ENCODE measurements at places on chromosomes 16 and 17. TPM values are rescaled to one million over a fixed set of nuclear protein-coding genes. Genes with fewer than 3 reads are reported as not detected.

GRCh38 chr16:73062743-73063733 lies 15.1 kb upstream of the ZFHX3 start:
- peak overlapping the region; percentile 43 for H3K4me3 ChIP-seq
- no peaks in the 10 kb centered on the region for H3K27me3 ChIP-seq
- peak; percentile 48 for DNase-seq
- H3K4me1 ChIP-seq: peaks cover 33% of the 10 kb centered on the region

DNA sequence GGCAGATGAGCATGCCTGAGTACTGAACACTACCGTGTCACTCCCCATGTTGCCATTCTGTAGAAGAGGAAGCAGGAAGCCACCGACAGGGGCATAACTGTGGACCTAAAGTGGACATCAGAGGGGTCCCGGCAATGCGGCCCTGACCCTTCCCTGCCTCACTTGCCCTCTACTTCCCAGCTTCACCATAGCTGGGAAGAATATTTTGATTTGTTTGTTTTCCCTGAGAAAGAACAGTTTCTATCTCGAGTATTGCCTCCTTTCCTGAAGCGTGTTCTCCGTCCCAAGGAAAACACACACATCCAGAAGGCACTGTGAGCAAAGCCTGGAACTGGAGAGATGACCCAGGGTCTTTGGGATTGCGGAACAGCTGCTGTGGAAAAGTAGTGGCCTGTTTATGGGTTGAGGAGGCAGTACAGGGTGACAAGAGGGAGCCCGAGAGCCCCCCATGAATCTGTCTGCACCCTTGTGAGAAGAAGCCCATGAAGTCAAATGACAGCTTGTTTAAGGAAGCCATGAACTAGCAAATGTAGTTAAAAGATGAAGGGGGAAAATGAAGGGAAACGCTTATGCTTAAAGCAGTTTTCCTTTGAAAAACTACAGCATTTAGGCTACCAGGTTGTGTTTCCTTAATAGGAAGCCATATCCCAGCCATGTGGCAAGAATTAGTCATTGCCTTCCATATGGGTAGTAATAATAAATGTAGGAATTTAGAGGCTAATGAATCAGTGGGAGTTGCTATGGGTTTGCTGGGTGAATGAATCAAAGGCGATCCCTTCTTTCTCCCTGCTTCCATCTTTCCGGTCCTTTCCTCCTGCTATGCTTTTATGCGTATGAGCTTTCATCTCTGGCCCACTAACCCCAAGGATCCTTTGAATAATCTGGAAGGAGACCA lies 90.0 kb upstream of the TBX2 start:
- H3K4me1 ChIP-seq: peaks cover 42% of the 10 kb centered on the region
- no peak overlapping the region for H3K4me3 ChIP-seq
- H3K36me3 ChIP-seq: no peaks in the 10 kb centered on the region
- H3K27me3 ChIP-seq: no peaks in the 10 kb centered on the region

DNA sequence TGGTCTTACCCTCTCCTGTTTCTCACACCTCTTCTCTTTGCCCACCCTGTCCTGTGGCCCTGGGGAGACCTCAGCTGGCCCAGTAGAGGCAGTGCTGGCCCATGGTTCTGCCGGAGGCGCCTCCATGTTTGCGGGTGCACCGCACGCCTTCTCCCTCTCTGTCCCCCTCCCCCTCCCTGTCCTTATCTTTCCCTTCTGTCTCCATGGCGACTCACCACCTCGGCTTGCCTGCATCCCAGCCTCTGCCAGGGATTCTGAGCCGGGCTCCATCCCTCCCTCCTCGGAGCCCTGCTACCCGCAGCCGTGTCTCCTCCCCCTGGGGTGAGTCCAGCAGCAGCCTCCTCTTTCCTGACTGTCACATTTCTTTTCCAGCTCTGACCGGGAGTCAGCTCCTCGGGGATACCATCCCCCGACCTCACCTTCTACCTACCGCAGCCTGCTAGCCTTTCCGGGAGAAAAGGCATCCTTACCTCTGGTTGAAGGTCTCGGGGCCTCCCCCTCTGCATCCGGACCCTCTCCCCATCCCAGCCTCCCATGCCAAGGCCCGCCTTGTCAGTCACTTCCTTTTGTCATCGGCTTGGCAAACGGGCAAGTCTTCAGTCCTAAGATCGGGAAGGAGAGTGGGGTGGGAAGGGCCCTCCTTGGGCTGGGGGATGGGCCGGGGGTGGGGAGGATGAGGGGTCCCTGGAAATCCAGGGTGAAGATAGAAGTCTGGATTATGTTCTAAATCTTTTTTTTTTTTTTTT lies at the start of gene RNF112:
TSS of gene RNF112 (plus strand) at position 358 of the 746 bp plus-strand sequence. CDS start at position 535, 177 bp downstream.
- peaks cover 6% of the 10 kb centered on the region for H3K4me1 ChIP-seq
- H3K36me3 ChIP-seq: no peaks in the 10 kb centered on the region
- H3K27me3 ChIP-seq: no peaks in the 10 kb centered on the region
- peak; percentile 67 for DNase-seq

DNA sequence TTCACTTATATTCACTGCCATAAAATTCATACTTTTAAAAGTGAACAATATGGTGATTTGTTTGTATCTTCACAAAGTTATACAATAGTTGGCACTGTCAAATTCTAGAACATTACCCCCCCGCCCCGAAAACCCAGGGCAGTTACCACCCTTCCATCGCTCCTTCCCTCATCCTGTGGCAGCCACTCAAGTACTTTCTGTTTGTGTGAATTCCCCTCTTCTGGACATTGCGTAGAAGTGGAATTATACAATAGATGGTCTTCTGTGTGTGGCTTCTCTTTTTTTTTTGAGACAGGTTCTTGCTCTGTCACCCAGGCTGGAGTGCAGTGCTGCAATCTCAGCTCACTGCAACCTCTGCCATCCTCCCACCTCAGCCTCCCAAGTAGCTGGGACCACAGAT lies 58.6 kb downstream of the SPECC1 start:
- DNase-seq: no peak
- H3K27ac ChIP-seq: no peak overlapping the region
- H3K27me3 ChIP-seq: no peaks in the 10 kb centered on the region
- H3K36me3 ChIP-seq: no peaks in the 10 kb centered on the region
- H3K4me1 ChIP-seq: peaks cover 18% of the 10 kb centered on the region

GRCh38 chr17:40555296-40556190 lies 9.7 kb downstream of the CCR7 start:
- no peaks in the 10 kb centered on the region for H3K27me3 ChIP-seq
- H3K27ac ChIP-seq: no peak overlapping the region
- H3K4me1 ChIP-seq: peaks cover 52% of the 10 kb centered on the region
- no peak for DNase-seq
- no peak overlapping the region for H3K4me3 ChIP-seq
- H3K36me3 ChIP-seq: no peaks in the 10 kb centered on the region

- H3K27me3 ChIP-seq: no peaks in the 10 kb centered on the region
- H3K27ac ChIP-seq: no peak overlapping the region
- H3K4me3 ChIP-seq: no peak overlapping the region
- DNase-seq: no peak
- no peaks in the 10 kb centered on the region for H3K36me3 ChIP-seq
- H3K4me1 ChIP-seq: peaks cover 19% of the 10 kb centered on the region
Observed at GRCh38 chr16:67111951-67112444, 2.3 kb downstream of the PHAF1 start.

DNA sequence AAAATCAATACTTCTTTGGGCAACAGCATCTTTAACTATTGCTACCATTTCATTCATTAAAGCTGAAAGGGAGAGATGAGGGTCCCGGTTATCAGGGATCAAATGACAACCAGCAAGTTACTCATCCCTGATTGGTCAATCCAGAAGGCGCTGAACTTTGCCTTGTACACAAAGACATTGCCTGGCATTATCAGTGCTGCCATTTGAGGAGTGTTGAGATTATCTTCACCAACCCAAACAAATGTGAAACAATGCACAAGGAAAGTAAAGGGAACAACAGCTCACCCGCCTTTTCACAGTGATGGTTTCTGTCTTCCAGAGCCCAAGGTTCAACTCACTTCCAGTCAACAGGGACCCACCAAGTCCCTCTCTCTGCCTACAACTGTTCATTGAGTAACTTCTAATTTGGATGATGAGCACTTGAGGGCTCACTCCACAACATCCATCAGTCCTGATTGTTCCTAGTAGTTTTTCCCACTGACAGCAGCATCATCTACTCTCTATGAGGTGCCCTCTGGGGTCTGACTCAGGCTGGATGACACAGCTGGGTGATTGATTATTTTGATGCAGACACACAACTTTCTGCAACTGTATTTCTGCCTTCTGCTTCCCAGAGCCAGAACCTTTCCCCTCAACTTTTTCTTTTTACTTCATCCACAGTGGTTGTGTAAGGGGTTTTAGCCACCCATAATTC lies 32.0 kb downstream of the LYRM9 start:
- H3K27ac ChIP-seq: no peak overlapping the region
- H3K4me3 ChIP-seq: no peak overlapping the region
- DNase-seq: no peak
- H3K27me3 ChIP-seq: no peaks in the 10 kb centered on the region
- no peaks in the 10 kb centered on the region for H3K36me3 ChIP-seq

DNA sequence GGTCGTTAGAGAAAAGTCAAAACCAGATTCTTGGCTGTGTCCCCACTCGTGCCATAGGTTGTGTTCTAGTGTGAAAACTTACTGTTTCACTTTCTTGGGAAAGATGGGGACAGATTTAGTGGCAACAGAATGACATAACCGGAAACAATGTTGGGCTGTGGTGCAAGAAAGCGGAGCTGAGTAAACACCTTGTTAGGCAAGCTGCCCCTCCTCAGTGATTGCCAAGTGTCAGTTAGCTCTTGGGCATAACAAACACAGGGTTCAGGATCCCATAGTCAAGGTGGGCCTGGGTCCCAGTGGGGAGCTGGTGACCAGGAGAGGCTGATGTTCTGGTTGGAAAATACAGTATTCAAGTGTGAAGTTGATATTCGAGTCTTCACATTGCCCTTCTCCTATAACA lies 15.4 kb downstream of the UBN1 start:
- H3K4me1 ChIP-seq: no peaks in the 10 kb centered on the region
- DNase-seq: no peak
- H3K27me3 ChIP-seq: no peaks in the 10 kb centered on the region
- H3K4me3 ChIP-seq: no peak overlapping the region
- peaks cover 4% of the 10 kb centered on the region for H3K36me3 ChIP-seq
- no peak overlapping the region for H3K27ac ChIP-seq

DNA sequence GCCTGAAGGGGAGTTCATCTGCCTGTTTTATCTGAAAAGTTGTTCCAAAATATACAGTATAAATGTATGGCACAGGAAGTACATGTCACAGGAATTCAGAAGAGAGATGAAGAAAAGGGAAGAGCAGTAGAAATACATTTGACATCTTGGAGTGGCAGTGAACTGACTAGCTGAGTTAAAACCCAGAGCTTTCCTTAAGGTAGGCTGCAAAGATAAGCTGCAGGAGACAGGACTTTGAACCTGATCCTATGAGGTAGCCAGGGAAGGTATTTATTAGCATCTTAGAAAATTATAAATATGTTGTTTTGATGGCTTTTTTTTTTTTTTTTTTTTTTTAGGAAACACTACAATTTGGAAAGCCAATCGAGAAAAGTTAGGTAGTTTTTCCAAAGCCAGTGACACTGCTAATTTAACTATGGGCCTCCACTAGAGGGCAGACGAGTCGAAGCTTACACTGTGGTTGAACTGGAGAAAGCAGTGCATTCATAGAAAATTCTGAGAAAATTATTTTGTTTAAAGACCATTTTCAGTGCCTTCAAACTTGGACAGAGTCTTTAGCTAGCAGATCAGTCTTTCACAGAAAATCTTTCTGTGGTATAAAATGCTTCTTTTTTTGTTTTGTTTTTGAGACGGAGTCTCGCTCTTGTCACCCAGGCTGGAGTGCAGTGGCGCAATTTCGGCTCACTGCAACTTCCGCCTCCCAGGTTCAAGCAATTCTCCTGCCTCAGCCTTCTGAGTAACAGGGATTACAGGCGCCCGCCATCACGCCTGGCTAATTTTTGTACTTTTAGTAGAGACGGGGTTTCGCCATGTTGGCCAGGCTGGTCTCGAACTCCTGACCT lies 122.3 kb downstream of the SSH2 start:
- peak; percentile 44 for DNase-seq
- no peaks in the 10 kb centered on the region for H3K36me3 ChIP-seq
- H3K27me3 ChIP-seq: no peaks in the 10 kb centered on the region
- peaks cover 4% of the 10 kb centered on the region for H3K4me1 ChIP-seq
- no peak overlapping the region for H3K27ac ChIP-seq

- DNase-seq: no peak
- no peak overlapping the region for H3K27ac ChIP-seq
- H3K4me1 ChIP-seq: no peaks in the 10 kb centered on the region
- no peaks in the 10 kb centered on the region for H3K27me3 ChIP-seq
Observed at GRCh38 chr16:27708651-27709050, 158.7 kb downstream of the KATNIP start.

DNA sequence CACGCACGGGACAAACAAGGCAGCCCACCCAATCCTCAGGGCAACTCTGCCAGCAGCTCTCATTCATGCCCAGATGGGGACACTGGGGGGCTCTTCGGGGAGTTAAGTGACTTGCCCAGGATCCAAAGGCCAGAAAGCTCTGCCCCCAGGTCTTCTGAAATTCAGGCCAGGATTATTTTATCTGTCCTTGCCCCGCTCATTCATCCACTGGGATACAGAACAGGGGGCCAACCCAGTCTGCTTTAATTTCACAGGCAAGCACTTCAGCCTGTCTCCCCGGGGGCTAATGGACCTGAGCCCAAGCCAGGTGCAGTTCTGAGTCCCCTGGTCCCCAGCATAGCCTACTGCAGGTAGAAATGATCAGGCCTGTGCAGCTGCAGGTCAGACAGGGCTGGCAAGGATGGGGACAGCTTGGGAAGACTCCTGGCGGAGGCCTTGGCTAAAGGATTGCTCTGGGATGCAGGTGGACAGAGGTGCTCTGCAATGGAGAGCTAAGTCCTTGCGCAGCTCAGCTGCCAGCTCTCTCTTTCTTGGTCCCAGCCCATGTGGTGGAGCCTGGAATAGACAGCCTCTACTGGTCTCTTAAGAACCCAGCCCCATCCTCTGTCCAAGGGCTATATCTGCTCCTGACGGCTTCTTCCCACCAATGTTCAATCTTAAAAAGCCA lies 766 bp upstream of the B3GNT9 start:
- H3K27me3 ChIP-seq: no peaks in the 10 kb centered on the region
- H3K4me1 ChIP-seq: peaks cover 2% of the 10 kb centered on the region
- peak overlapping the region; percentile 86 for H3K27ac ChIP-seq
- DNase-seq: no peak

DNA sequence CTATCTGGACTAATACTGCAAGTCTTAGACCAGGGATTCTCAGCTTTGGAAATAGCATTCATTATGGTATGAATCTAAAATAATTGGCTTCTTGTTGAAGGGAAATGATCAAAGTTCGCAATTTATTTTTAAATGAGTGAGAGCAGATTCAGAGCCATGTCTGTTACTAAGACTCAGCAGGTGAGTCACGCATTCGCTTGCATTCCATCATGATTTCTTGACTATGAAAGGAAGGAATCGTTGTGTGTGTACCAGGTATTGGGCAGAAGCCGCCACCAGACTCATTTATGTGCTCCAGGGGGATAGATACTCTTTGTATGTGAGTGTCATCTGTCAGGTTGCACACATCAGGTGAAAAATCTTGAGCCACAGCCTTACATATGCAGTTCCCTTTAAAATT lies 10.8 kb downstream of the GSG1L2 start:
- no peaks in the 10 kb centered on the region for H3K4me1 ChIP-seq
- H3K27ac ChIP-seq: no peak overlapping the region
- H3K4me3 ChIP-seq: no peak overlapping the region
- no peaks in the 10 kb centered on the region for H3K27me3 ChIP-seq

CACNG3 gene
- total RNA-seq: not detected

RASD1 gene
- total RNA-seq: 0.26 TPM

PLXDC1 gene
- total RNA-seq: 4.1 TPM

TEX14 gene
- under 0.01 TPM for total RNA-seq

SCARF1 gene
- 0.99 TPM for total RNA-seq

All from fibroblast of lung (primary cell).